Activated CD8-positive, alpha-beta memory T cell treated with anti-CD3 and anti-CD28 coated beads, Interleukin-2, amount 10 ng/mL, durations not matched to agents 7 days and 5 days (primary cell): ENCODE measurements at places on chromosomes 1 and 21. TPM values are rescaled to one million over a fixed set of nuclear protein-coding genes. Genes with fewer than 3 reads are reported as not detected.

DNA sequence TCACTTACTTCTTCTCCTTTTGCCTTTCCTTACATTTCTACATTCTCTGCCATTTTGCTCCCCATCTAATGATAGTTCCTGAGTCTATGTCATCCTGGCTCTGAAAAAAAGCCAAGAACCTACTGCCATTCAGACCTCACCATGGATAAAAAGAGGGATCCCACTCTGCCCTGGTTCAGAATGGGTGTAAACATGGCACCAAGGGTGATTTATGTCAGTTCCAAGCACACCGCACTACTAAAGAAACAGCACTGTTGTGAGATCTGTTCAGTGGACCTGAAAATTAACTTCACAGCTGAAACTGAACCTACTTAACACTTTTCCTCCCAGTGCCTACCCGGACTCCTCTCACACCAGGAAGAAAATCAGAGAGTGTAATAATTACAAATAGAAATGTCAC, 72.3 kb upstream of the NTPCR start:
- no peak for DNase-seq

Gene RGS16
- 1.8 TPM for total RNA-seq

GRCh38 chr1:78274814-78275213, 216.0 kb upstream of the PTGFR start:
- no peak for DNase-seq

Gene CLCNKB
- total RNA-seq, result not detected

Gene CLDN17
- not detected for total RNA-seq

Gene PBX1
- total RNA-seq, result not detected

GRCh38 chr1:112267929-112268328, 128.1 kb upstream of the CTTNBP2NL start:
- no peak for DNase-seq

- DNase-seq, result no peak
Measured at GRCh38 chr1:197463142-197463541, 195.1 kb downstream of the CRB1 start.

Gene PTPRC
- 674 TPM for total RNA-seq

Gene LAMB3
- total RNA-seq, result 2.5 TPM

Gene CRNN
- not detected for total RNA-seq

- no peak for DNase-seq
Measured at GRCh38 chr1:116166011-116166571, 54.9 kb downstream of the MAB21L3 start.

DNA sequence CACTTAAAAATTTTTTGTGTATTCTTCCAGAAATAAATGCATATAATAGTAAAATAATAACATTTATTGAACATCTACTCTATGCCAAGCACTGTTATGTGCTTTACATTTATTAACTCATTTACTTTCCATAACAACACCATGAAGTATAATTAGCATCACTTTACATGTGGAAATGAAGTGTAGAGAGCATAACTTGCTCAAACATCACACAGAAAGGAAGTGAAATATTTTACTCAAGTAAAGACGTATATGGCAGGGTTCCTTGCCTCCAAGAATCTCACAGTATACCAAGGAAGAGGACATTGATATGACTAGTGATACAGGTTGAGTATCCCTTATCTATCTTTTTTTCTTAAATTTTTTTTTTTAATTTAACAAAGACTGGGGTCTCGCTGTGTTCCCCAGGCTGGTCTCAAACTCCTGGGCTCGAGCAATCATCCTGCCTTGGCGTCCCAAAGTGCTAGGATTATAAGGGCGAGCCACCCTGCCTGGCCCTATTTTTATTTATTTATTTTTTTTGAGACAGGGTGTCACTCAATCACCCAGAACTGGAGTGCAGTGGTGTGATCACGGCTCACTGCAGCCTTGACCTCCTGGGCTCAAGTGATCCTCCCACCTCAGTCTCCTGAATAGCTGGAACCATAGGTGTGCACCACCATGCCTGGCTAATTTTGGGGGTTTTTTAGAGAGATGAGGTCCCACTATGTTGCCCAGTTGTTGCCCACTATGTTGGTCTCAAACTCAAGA, 7.7 kb upstream of the CLIC4 start:
- DNase-seq, result no peak

Gene CCDC24
- total RNA-seq, result 1.3 TPM

Gene FAAH
- 3.9 TPM for total RNA-seq

Gene PODN
- total RNA-seq, result not detected

DNA sequence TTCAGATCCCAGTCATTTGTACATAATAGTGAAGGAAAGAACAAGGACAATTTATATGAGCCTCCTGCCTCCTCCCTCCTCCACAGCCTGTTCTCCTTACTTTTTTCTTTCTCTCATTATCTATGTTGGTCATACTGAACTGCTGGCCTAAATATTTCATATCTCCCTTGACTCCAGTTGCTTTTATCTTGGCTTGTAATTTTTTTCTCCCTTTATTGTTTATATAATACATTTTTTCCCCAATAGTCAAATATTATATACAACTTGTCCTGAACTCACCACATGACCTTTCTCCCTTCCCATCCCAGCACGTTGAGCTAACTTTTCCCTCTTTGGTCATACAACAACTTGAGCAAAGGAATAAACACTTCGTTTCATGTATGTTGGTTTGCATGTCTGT, 752.1 kb downstream of the LTN1 start:
- no peak for DNase-seq

Gene C1orf115
- 0.16 TPM for total RNA-seq

- DNase-seq, result no peak
Measured at GRCh38 chr1:50976111-50976889, 6.3 kb downstream of the CDKN2C start.
